ENCODE measurements at places on chromosomes 7 and 10.

- DNase-seq, result no peak
These were observed 9.5 kb downstream of the SEPHS1 start for GRCh38 chr10:13338390-13339110.

GRCh38 chr10:43955002-43955596 lies 306.4 kb upstream of the ZNF32 start:
- no peak for DNase-seq

DNA sequence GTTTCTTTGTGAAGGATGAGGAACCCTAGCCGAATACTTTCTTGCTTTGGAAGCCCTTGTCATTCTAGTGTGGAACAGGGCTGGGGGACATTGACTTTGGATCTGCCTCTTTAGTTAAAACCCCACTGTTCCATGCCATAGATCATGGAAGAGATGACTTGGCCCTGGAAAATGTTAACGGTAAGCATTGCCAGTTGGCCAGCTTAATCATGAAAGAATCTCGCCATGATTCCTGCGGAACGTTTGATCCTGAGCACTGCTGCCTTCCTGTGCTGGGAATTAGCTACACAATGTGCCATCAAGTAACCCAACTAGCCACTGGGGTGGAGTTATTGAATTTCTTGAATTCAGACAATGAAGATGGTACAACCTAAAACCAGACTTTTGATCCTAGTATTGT lies 177.6 kb upstream of the FZD8 start:
- no peak for DNase-seq

DNA sequence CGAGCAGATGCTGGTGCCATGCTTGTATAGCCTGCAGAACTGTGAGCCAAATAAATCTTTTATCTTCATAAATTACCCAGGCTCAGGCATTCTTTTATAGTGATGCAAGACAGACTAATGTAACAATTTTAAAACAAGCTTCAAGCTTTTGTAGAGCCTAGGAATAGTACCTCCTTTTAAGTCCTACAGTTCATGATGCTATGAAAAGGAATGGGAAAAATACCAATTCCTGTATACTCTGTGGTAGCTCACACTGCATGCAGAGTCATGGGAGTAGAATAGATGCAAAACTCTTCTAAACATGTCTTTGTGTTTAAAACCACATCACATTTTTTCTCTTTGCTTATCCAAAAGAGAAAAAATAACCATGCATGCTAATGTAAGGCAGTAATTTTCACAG lies 66.6 kb upstream of the WNT16 start:
- no peak for DNase-seq

Measured in activated naive CD4-positive, alpha-beta T cell (primary cell).